ENCODE measurements at places on chromosomes 1 and 21. TPM values are rescaled to one million over a fixed set of nuclear protein-coding genes. Genes with fewer than 3 reads are reported as not detected.
A peak's percentile ranks its signal among the peaks of the same experiment; 100 is the strongest.

DNA sequence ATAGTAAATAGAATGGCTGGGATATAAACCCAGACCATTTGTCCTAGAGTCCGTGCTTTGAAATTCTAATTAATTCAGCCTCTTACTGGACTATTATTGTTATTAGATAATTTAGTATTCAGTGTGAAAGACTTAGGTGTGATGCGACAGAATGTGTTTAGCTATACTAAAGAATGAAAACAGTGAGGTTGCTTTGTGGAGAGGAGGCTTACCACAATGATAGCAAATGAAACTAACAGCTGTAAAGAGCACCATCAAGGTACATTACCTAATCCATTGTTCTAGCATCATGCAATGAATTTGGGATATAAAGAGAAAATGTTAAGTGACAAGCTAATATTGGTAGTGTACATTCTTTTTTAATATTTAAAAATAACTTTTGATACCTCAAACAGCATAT is 911.1 kb downstream of the KCNT2 start:
- DNase-seq: no peak

GRCh38 chr1:27544834-27545233 is 54.9 kb upstream of the WASF2 start:
- peak; percentile 42 for DNase-seq

The RBM11 gene
- 4.8 TPM for polyA plus RNA-seq

The KRTAP19-3 gene
- polyA plus RNA-seq: not detected

Measured in ovary (tissue), 10 donors.